NCI-H1930 (cell line): ENCODE measurements at places on chromosomes 4 and X.
A peak's percentile ranks its signal among the peaks of the same experiment; 100 is the strongest.

- DNase-seq, result peak; percentile 57
Measured at GRCh38 chrX:72238721-72239475, at the start of gene ERCC6L. Gene ERCC6L, minus strand, starts transcription at chrX:72239027. Its CDS starts 116 bp downstream, at chrX:72238911.

DNA sequence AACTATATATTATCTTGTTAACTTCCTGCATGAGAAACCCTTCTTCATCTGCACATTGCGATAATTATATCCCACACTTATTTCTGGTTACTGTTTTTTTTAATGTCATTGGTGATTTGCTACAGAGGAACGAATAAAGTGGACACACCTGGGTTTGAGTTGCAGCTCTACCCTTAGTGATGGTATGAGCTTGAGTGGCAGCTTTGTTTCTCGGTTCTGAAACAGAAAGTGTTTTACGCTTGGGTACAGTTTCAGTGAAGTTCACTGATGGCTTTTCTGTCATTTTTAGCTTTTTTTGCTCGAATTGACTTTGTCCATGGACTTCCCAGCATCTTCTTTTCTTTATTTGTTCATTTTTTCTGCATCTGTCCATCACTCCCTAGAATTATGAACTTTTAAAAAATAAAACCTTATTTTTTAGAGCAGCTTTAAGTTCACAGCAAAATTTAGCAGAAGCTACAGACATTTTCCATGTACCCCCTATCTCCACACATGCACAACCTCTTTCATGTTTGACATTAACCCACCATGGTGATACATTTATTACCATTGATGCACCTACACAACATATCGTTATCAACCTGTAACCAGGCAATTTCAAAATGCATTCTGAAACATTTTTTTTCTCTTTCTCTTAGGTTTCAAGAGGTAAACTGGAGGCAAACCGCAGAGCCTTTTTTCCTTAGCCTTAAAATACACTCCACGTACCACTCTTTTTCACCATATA lies 1041.6 kb upstream of the PRKX start:
- no peak for DNase-seq

- DNase-seq, result no peak
Measured at GRCh38 chr4:145418739-145419138, 62.9 kb upstream of the SMAD1 start.

DNA sequence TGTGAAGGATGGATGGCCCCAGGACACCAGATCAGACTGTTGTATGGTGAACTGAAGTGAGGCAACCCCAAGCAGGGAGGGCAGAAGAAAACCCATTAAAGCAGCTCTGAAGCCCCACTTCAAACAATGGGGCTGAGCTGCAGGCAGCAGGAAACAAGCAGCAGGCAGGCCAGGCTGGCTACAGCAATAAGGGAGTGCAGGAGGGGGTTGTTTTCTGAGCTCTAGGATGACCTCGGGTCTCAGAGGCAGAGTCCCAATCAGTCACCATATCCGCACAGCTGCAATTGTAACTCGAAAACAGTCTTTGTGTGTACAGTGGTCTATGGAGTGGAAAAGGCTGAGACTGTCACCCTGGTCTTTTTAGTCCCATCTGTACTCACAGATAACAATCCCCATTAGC lies 90.4 kb downstream of the COL4A6 start:
- peak; percentile 39 for DNase-seq

GRCh38 chr4:10085828-10086505 lies 30.6 kb downstream of the WDR1 start:
- no peak for DNase-seq

GRCh38 chrX:16903274-16904022 lies 33.3 kb upstream of the RBBP7 start:
- no peak for DNase-seq

DNA sequence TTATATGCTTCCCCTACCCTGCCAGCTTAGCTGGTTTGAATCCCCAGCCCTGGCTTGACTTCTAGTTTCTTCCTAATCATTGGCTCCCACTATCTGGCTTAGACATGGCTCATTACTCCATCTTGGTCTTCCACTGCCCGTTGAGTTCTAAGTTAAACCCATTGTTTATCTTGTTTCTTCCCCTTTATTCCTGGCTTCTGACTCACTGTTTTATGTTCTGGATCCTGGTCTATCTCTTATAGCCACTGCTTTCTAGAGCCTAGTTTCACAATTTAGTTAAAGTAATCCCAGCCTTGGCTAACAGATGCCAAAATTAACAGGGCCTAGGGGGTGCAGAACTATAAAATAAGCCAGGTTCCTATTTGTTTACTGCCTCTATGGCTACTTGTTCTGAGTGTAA lies 120.9 kb downstream of the ARHGEF9 start:
- no peak for DNase-seq

- no peak for DNase-seq
Measured at GRCh38 chrX:45233531-45233930, 32.9 kb upstream of the DIPK2B start.

DNA sequence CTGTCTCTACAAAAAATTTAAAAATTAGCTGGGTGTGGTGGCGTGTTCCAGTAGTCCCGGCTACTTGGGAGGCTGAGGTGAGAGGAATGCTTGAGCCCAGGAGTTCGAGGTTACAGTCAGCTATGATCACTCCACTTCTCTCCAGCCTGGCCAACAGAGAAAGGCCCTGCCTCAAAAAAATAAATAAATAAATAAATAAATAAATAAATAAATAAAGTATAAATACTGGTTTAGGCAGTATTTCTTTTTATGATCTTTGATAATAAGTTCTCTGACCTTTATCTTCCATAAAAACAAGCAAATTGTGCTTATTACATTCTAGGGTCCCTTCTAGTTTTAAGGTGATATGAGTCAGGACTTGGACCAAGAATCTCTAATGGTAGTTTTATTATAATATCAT lies 320.3 kb downstream of the PCDH19 start:
- no peak for DNase-seq

DNA sequence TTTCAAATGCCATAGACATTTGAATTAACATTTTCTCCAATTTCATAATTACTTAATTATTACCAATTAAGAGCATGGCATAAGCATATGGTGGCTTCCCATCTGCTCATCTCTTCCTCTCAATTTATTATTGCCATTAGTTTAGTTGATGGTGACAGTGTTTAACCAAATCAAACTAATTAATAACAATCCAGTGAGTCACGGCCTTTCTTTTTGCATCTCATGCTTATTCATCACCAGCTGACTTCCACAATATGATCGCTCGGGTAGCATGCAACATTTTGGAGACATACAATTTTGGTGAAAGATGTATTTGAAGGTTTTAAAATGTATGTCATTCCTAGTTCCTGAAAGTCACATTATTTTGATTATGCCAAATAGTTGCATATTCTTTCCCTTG lies 172.8 kb upstream of the TACR3 start:
- no peak for DNase-seq

DNA sequence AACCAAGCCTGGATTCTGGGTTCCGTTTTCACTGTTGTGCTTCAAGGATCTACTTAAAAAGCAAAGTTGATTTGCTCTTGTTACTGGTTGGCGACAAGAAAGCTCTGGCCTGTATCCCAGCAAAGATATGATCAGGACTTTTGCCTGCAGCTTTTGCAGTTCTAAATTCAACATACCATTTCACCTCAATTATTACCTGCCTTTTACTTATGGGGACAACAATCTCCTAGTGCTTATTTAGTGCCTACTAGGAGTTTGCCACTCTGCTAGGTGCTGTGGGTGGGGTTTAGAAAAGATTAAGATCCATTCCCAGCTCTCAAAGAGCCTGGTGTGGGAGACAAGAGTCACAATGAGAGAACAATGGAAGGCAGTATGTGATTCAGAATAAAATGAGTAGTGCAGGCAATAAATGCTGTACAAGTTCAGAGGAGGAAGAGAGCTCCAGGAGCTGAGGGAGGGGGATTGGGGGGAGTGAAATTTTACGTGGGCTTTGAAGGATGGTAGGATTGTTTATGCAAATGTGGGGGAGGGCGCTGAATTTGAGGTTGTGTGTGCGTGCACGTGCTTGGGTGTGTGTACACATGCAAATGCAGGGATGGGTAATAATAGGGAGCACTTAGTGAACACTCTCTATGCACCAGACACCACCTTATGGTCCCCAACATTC lies 5.0 kb upstream of the TMEM164 start:
- no peak for DNase-seq

DNA sequence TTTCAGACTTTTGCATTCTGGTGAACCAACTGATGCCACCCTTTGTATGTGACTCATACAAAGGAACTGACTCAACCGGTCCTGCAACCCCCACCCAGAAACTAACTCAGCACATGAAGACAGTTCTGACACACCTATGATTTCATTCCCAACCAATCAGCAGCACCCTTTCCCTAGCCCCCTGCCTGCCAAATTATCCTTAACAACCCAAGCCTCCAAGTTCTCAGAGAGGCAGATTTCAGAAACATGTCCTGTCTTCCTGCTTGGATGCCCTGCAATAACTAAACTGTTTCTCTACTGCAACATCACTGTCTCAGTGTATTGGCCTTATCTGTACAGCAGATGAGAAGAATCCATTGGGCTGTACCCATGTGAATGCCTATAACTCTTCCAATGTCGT lies 284.7 kb downstream of the CAMK2D start:
- no peak for DNase-seq

- DNase-seq, result no peak
Measured at GRCh38 chr4:110411574-110412011, 64.4 kb upstream of the ENPEP start.

- no peak for DNase-seq
Measured at GRCh38 chr4:126627255-126627654, 1005.5 kb upstream of the INTU start.

GRCh38 chrX:19075754-19076153 lies 46.5 kb downstream of the ADGRG2 start:
- no peak for DNase-seq

GRCh38 chr4:86414686-86415085 lies 54.8 kb upstream of the MAPK10 start:
- DNase-seq, result no peak

DNA sequence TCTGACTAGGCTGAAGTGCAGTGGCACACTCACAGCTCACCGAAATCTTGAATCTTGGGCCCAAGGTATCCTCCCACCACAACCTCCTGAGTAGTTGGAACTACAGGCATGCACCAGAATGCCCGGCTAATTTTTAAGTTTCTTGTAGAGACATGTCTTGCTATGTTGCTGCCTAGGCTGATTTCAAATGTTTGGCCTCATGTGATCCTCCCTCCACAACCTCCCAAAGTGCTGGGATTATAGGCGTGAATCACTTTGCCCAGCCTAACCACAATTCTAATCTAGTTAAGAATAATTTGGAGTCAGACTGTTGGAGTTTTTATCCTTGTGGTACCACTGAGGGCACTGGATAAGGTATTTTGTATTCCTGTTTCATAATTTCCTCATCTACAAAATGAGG lies 317.5 kb upstream of the AGA start:
- DNase-seq, result no peak

- no peak for DNase-seq
Measured at GRCh38 chrX:103552236-103552635, 32.9 kb upstream of the RAB40A start.

DNA sequence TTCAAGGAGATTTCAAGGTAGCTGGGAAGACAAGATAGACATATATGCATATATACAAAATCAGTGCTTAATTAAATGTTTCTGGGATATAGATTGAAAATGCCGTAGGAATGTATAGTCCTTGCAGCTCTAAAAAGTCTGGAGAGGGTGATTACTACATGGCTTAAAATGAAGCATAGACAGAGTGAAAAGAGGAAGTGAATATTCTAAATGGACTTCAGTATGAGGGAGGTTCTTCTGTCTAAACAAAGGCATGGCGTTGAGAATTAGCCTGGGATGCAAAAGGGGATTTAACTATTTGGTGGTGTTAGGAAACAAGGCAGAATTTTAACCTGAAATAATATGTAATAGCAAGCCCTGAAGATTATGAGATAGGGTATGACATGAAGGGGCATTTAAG lies 141.5 kb upstream of the FRMPD4 start:
- no peak for DNase-seq
